Cerebellum (tissue), 4 donors: ENCODE measurements at places on chromosomes 7 and 10.

DNA sequence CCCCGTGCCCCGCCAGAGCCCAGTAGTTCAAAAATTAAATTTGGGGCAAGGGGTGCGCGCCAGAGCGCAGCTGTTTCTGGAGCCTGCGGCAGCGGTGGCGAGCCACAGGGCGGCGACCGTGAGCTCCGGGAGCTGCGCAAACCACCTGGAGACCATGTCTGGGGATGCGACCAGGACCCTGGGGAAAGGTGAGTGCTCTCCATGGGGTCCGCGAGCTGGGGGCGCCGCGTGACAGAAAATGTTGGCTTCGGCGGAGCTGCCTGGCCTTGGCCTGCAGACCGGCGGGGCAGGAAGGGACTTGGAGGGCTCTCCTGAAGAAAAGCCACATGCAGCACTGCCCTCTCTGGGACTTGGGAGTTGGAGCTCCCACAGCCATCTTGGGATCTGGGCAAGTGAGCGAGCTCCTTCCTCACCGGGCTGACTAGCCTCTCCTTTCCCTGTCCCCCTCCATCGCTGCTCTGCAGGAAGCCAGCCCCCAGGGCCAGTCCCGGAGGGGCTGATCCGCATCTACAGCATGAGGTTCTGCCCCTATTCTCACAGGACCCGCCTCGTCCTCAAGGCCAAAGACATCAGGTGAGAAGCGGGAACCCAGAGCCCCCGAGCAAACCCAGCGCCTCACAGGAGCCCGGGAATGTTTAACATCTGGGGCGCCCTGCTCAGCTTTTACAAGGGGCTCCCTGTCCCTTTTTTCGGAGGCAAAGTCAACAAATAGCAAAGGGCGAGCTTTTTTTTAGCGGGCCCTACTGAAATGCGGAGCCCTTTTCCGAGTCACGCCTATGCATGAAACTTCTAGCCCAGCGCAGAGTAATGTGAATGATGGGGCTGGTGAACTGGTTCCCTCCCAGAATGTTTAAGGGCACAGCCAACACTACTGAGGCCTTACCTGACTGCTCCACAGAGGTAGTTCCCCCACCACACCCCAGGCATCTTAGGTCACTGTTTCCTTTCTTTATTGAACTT, 6.1 kb downstream of the GSTO2 start:
- DNase-seq = peak; percentile 45

- peak; percentile 74 for DNase-seq
Measured at GRCh38 chr10:88934900-88935672, 17.5 kb downstream of the ACTA2 start.

GRCh38 chr10:123807444-123808035, 84.1 kb downstream of the CPXM2 start:
- no peak for DNase-seq

- DNase-seq = peak; percentile 15
Measured at GRCh38 chr7:75915416-75916156, 631 bp downstream of the POR start.

DNA sequence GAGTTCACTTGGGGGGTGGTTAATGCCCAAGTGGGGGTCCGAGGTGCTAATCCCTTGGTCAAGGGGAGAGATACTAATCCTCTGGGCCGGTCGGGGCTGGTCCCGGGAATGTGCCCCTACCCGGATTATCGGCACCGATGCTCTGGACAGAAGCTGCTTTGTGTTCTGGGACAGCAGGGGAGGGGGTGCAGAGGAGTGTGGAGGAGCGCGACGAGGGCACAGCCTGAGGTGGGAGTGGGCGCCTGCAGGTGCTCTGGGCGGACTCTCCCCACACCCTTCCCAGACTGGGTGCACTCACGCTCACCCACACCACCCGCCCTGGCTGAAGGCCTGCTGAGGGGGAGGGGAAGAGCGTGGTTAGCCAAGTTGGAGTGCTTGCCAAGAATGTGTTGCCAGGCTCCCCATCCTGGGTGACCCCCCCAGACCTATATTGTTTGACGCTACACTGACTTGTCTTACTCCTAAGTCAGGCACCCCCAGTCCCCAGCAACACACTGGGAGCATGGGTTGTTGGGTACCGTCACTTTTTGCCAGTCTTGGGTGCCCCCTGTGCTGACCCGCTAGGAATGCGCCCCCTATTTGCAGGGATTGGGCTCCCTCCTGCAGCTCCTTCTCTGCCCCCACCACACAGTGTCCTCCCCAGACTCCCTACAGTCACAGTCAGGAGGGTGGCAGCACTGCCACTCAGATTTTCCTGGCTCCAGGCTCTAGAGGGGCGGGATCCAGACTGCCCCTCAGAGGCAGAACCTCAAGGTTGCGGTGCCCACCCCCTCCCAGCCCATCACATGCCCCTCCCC, 1.2 kb downstream of the SLC4A2 start:
- no peak for DNase-seq

DNA sequence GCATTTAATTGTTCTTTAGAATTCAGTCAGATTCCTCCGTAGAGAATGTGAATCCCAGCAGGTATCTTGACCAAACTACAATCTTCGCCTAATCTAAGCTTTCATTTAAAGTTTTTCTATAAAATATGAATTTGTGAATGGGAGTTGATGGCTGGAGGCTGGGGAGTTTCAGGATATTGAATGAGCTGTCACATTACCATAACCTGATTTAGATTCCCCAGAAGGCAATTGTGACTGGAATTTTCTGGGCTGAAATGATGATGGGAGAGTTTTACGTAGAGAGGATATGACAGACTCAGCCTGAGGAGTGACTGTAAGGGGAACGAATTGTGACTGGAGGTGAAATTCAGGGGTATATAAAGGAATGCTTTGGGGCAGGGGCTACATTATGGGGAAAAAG, 411.7 kb upstream of the FZD8 start:
- DNase-seq = no peak

DNA sequence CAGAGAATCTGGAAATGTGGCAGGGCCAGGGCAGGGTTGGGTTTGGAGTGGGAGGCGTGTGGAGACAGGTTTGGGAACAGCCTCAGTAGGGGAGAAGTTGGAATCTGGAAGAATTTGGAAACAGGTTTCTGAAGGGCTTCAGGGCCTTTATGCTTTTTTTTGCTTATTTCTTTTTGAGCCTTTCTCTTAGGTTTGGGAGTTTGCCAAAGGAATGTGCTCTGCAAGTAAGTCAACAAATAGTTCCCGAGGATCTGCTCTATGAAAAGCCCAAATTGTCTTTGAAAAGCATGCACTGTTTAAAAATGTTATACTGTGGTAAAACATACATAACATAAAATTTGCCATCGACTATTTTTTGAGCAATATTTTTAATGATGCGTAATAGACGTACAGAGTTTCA, 86.7 kb upstream of the ADRB1 start:
- DNase-seq = no peak

GRCh38 chr10:784403-785088, 95.1 kb upstream of the DIP2C start:
- peak; percentile 41 for DNase-seq

GRCh38 chr10:123009105-123009820, 457 bp downstream of the ACADSB start:
- DNase-seq = peak; percentile 42
